ENCODE measurements at places on chromosomes 2 and 18.

GRCh38 chr2:63012541-63012940 lies 38.1 kb upstream of the OTX1 start:
- no peak for DNase-seq

- no peak for DNase-seq
These were observed 297.3 kb downstream of the ETAA1 start for GRCh38 chr2:67694445-67694844.

GRCh38 chr2:59851836-59852475 lies 701.5 kb downstream of the BCL11A start:
- DNase-seq: no peak

- peak; percentile 61 for DNase-seq
These were observed 63.3 kb downstream of the RAB31 start for GRCh38 chr18:9771261-9771976.

GRCh38 chr2:167254721-167255120 lies 366.4 kb downstream of the XIRP2 start:
- no peak for DNase-seq

GRCh38 chr2:76501641-76502040 lies 790.9 kb upstream of the GCFC2 start:
- no peak for DNase-seq

DNA sequence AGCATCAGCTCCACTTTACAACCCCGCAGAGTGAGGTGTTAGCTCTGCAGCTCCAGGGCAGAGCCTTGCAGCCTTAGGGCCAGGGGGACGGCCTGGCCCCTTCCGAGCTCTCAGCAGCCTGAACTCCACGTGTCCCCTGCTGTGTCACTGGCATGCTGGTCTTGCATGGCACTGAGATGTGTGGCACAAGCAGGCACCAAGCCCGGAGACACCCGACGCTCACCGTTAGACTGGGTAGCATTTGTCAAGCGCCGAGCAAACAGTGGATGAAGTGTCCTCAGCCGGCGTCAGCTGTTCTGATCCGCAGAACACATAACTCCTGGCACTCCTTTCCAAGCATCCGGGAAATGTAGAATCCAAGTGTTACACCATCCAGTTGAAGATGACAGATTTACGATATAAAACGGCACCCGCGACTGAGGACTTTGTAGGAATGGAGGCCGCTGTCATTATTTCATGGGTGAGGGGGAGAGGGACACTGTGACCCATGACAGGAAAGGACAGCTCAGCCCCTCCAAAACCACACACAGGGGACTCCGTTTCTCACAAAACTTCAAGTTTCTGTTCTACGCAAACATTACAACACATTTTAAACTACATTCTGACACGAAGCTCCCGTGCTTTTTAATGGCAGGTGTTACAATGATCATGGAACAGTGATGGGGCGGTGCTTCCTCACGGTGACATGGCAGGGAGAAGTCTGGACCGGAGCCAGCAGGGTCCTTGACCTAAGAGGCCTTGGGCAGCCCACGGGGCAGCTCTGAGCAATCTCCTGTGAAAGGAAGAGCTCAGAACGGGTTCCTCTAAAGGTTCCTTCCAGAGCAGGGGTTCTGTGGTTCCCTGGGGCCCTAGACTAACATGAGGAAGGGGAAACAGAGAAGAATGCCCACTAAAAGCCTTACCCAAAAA lies 89.4 kb downstream of the HDAC4 start:
- no peak for DNase-seq

DNA sequence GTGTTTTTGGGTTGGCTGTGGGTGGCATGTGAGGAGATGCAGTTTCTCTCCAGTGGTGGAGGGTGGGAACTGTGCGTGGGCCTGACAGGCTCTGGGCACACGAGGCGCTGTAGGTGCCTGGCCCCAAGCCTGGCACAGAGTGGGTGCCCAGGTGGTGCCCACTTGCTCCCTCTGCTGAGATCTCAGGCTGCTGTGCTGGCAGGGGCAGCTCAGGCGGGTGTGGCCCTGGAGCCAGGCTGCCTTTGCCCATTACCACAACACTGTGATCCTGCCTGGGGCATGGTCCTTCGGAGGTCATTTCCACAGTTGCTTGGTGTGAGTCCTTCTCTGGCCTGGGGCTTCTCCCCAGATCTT lies 20.4 kb downstream of the TSHZ1 start:
- DNase-seq: no peak

DNA sequence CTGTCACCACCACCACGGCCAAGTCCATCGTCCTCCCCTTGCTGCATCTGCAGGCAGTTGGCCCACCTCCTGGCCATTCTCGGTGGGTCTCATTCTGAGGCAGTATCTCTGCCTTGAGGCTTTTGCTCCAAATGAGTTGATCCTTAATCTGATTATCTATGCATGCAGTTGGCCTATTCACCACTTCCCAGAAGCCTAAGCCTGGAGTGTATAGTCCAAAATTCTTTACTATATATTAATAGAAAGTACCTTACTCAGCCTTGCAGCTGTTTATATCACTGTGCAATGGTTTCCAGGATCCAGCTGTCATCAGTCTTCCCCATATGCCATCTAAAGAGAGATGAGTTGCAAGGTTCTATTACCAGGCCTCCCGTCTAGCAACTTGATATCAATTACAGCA lies 292.4 kb downstream of the SS18 start:
- no peak for DNase-seq

- no peak for DNase-seq
These were observed 1599.2 kb upstream of the TMEFF2 start for GRCh38 chr2:193793914-193794313.

DNA sequence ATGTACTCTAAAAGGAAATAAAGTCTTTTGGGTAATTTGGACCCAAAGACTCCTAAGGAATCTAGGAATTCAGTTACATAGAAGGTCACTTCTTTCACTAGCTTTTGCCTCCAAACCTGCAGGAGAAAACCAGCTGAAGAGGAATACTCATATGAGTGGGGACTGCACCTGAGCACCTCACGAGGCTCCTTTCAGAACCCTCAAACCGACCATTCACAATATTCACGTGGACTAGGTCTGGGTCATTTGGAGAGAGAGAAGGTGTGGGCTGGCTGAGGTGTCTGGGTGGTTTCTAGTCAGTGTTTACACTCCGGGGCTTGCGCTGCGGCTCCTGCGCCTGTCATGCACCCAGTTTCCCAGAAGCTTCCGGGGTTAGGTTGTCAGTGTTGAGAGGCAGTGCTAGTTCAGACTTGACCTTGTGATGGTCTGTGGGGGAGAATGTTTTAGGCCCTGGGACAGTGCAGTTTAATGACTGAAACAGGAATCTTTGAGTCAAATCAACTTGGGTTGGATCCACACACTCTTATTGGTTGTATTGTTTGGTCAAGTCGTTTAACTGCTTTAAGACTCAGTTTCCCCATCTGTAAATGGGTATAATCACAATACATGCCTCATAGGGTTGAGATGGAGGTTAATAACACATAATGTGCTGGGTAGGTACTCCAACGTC lies 78.4 kb downstream of the LIMS1 start:
- DNase-seq: peak; percentile 44

DNA sequence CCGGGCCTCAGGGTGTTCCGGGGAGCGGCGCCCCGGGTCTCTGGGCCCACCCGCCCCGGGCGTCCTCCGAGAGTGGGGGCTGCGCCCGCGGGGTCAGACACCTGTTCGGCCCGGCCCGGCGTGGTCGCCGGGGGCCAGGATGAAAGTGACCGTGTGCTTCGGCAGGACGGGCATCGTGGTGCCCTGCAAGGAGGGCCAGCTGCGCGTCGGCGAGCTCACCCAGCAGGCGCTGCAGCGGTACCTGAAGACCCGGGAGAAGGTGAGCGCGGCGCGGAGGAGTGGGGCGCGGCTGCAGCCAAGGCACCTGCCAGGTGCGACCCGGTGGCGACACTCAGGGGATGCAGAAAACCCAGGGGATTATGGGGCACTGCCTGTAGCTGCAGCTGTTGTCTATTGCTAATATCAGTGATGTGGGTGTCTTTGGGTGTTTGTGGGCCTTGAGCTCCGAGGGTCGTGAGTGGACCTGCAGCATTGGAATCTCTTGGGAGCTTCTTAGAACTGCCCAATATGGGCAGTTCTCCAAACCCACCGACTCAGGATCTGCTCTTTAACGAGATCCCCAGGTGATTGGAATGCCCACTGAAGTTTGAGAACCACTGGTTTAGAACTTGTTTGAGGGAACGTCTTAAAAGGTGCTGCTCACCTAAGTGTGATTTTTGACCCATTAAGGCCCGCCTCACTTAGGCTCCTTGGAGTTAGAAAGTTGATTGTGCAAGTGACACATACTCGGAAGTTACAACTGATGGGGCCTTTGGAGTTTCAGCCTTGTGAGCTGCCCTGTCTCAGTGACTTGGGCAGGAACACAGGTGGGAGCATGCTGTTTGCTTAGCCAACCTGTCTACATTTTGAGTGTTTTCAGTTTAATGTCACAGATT lies 823 bp downstream of the PARD3B start:
- DNase-seq: no peak

DNA sequence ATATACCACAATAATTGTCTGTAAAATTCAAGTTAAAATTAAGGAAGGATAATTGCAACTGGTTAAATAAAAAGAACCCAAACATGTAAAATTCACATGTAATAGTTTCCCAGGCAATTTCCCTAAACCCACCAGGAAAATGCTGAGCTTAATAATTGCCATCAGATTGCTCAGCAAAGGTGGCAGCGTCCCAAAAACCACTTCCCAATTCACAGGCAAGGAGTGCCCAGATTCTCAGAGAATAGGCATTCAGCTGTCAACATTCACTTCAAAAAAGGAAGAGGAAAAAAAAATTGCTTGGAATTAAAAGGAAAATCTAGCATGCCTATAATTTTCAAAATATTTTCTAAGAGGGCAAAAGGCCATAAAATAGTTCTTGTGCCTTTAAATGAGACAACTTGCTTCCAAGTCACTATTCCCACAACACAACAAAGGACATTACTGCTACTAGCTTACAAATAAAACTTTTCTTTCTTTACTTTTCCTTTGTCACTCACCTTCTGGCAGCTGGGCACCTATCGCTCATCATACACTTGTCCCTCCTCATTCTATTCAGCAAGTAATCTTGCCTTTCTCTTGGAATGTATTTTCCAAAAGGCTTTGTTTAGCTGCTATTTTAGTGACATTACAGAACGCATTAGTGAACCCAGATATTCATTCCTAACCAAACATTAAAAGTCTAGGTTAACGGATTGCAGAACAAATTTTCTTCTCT lies 15.2 kb downstream of the SRBD1 start:
- no peak for DNase-seq

GRCh38 chr2:216803791-216804190 lies 56.1 kb downstream of the TNP1 start:
- no peak for DNase-seq

GRCh38 chr2:157271590-157272203 lies 14.2 kb downstream of the GALNT5 start:
- no peak for DNase-seq

DNA sequence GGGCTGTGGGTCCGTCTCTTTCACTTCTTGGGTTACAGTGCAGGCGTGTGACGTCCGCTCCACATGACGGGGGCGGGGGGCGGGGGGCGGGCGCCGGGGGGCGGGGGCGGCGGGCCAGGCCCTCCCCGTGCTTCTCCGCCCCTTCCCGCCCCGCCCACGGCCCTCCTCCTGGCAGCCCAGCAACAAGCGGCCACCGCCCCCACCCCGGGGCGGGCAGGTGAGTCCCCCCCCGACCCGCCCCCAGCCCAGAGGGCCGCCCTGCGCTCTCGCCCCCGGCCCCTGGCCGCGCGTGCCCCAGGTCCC lies 3.6 kb downstream of the ZNF516 start:
- DNase-seq: peak; percentile 65

DNA sequence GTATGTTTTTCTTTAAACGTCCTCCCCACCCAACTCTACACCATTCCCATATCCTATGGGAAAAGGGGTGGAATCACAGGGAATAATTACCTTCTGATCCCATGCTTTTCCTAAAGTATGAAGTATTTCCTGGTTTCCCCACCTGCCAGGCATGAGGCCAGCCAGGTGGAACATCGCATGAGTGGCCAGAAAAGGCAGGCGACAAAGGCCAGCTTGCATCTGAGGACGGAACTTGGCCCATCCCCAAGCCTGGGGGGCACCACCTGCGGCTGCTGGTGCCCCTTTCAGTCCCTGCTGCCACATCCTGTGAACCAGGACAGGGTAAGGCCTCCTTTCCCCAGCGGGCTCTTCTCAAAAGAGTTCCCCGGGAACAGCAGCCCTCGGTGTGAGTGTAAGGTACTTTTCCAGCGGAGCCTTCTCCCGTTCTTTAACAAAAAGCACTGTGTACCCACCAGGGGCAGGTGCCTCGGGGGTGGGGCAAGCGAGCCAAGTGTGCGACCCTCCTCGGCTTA lies 1.2 kb upstream of the ERFE start:
- no peak for DNase-seq

DNA sequence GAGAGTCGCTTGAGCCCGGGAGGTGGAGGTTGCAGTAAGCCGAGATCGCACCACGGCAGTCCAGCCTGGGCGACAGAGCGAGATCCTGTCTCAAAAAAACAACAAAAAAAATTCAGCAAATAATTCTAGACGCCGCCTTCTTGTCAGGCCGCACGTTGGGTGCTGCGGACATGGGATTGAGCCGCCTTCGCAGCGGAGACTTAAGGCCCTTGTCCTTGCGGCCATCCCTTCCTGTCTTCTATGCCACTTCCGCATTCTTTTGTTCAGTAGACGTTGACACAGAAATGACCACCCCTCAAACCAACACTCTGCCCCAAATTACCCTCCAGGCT lies 15.8 kb downstream of the PTPN18 start:
- DNase-seq: no peak

- DNase-seq: no peak
These were observed 26.4 kb downstream of the EML4 start for GRCh38 chr2:42195559-42195958.

GRCh38 chr2:174138161-174138560 lies 110.2 kb downstream of the OLA1 start:
- DNase-seq: no peak

- DNase-seq: no peak
These were observed 29.1 kb upstream of the EPC2 start for GRCh38 chr2:148615381-148615841.

- no peak for DNase-seq
These were observed 136.3 kb downstream of the TMEM163 start for GRCh38 chr2:134582547-134582899.

Data from GM19239 (cell line).